ENCODE measurements at places on chromosomes 4 and X.
A peak's percentile ranks its signal among the peaks of the same experiment; 100 is the strongest.

GRCh38 chr4:3388471-3389232 is 53.1 kb upstream of the HGFAC start:
- ATAC-seq = no peak

- peak; percentile 1 for ATAC-seq
Measured at GRCh38 chr4:98996056-98996764, 689 bp downstream of the METAP1 start.

DNA sequence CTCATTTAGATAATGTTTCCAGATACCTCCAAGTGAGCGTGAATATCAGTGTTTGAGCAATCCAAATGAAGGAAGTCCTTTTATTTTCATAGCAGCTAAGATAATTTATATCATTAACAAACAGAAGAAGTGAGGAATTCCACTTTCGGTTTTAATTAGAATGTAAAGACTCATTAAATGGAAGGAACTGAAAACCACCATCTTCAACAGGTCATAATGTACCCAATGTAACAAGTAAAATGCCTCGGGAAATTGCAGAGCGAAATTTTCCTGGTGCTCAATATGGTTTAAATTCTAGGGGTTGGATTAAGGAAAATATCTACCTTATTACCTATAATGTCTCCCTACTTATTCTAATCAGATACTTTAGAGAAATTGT is 33.9 kb upstream of the SLC9A7 start:
- no peak for ATAC-seq

GRCh38 chr4:140861359-140862176 is 105.4 kb upstream of the TBC1D9 start:
- no peak for ATAC-seq

DNA sequence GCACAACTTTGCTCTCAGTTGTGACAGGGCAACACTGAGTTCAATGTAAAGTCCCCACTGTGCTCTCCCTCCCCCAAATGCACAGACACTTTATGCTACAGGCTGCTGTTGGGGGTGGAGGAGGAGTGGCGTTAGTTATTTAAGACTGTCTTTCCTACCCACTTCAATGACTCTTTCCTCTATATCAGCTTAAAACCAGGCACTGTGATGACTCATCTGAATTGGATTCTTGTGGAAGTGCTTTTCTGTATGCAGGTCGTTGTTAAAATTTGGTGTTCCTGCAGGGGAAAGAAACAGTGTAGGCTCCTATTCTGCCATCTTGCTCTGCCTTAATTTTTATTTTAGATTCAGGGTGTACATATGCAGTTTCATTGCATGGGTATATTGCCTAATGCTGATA is 1157.2 kb upstream of the ADGRL3 start:
- ATAC-seq = no peak

- no peak for ATAC-seq
Measured at GRCh38 chrX:1472975-1473374, 20.3 kb upstream of the ASMTL start.

- no peak for ATAC-seq
Measured at GRCh38 chrX:107804427-107804826, 21.2 kb upstream of the MID2 start.

- no peak for ATAC-seq
Measured at GRCh38 chr4:174933083-174933482, 14.9 kb downstream of the ADAM29 start.

Measured in activated T-helper 17 cell treated with anti-CD3 and anti-CD28 coated beads, Interleukin-2, amount 50 U/mL, for 72 hours (primary cell).